ENCODE measurements at places on chromosomes 7 and 10. TPM values are rescaled to one million over a fixed set of nuclear protein-coding genes. Genes with fewer than 3 reads are reported as not detected.

MUC3A gene
- not detected for total RNA-seq

ITGB8 gene
- 25.0 TPM for total RNA-seq

TFEC gene
- not detected for total RNA-seq

DNA sequence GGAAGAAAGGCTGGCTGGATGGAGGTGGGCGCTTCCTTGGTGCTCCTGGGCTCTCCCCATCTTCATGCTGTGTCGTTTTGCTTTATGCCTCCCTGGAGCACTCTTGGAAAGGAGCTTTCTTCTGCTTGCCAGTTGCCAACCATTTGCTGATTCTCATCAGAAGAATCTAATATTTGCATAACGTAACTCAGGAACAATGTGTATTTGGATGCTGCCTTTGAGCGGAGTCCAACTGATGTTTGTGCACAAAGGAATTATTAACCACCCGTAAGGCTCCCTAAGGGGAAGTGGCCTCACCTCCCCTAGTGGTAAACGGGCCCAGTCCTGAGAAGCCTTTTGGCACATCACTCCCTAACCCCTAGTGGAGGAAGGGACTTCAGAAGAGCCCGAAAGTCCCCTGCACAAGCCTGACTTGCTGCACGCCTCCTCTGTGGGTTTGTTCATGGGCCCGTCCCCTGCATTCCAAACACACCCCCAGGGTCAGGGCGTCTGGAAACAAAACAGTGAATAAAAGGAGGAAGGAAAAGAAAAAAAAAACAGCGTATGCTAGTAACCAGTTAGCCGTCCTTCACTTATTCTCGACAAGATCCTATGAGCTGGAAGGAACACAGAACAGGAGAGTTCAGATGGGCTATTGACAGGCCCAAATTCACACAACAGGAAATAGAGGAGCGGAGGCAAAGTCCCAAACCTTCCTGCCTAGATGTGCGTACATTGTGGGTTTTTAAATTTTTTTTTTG is 602.2 kb downstream of the LRMDA start:
- no peaks in the 10 kb centered on the region for H3K36me3 ChIP-seq
- H3K27ac ChIP-seq = no peak overlapping the region
- H3K4me1 ChIP-seq = peaks cover 6% of the 10 kb centered on the region
- H3K4me3 ChIP-seq = no peak overlapping the region
- no peak for DNase-seq

GRCh38 chr10:95445223-95445836 is 115.8 kb downstream of the SORBS1 start:
- H3K36me3 ChIP-seq = no peaks in the 10 kb centered on the region
- H3K27me3 ChIP-seq = no peaks in the 10 kb centered on the region
- DNase-seq = peak; percentile 84

GRCh38 chr7:128415217-128415785 is 5.5 kb upstream of the IMPDH1 start:
- H3K4me3 ChIP-seq = no peak overlapping the region
- no peak for DNase-seq
- peaks cover 13% of the 10 kb centered on the region for H3K27me3 ChIP-seq
- H3K4me1 ChIP-seq = no peaks in the 10 kb centered on the region

All from MCF 10A (cell line).